Right cardiac atrium (tissue), 5 donors: ENCODE measurements at places on chromosomes 6 and 20. TPM values are rescaled to one million over a fixed set of nuclear protein-coding genes. Genes with fewer than 3 reads are reported as not detected.

EPPIN gene
- total RNA-seq, result not detected

MICA gene
- total RNA-seq, result 10.1 TPM

RGS17 gene
- 0.25 TPM for total RNA-seq

FILIP1 gene
- 131 TPM for total RNA-seq

LRRC73 gene
- 0.82 TPM for total RNA-seq

USP49 gene
- total RNA-seq, result 2.6 TPM

DNA sequence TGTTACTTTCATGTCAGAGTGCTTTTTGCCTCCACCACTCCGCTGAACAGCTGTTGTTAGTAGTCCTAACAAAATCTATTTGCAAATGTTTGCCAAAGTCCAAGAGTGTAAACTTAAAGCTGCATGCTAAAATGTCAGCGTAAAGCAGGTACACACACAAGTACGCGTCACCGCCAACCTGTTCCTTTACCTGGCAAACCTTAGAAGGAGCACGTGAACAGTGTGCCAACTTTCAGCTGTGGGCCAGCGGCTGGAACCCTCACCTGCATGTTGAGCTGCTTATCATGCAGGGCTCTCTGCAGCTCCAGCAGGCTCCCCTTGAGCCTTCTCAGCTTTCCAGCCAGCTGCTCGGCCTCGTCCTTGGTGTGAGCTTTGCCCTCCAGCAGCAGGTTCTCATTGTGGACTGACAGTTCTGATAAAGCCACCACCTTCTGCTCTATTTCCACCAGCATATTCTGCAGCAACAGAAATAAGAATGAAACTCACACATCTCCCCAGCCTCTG lies 359.3 kb downstream of the SYNE1 start:
- DNase-seq, result peak; percentile 74

GRCh38 chr6:56033401-56033800 lies 158.0 kb upstream of the BMP5 start:
- no peak for DNase-seq

DNA sequence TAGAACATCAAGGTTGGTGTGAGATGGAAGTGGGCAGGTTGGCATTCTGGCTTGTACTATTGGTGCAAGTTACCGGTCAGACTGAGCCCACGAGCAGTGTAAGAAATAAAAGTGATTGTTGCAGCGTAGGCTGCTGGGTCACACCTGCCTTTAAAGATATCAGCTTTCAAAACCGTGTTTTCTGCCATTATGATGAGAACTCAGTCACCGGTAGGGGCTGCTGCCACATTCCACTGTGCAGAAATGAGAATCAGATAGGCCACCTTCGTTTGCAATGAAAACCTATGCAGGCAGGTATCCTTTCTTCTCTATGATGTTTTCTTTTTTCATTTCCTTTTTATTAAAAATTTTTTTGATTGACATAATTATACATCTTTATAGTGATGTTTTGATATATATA lies 168.5 kb downstream of the MYLK4 start:
- DNase-seq, result no peak

DNA sequence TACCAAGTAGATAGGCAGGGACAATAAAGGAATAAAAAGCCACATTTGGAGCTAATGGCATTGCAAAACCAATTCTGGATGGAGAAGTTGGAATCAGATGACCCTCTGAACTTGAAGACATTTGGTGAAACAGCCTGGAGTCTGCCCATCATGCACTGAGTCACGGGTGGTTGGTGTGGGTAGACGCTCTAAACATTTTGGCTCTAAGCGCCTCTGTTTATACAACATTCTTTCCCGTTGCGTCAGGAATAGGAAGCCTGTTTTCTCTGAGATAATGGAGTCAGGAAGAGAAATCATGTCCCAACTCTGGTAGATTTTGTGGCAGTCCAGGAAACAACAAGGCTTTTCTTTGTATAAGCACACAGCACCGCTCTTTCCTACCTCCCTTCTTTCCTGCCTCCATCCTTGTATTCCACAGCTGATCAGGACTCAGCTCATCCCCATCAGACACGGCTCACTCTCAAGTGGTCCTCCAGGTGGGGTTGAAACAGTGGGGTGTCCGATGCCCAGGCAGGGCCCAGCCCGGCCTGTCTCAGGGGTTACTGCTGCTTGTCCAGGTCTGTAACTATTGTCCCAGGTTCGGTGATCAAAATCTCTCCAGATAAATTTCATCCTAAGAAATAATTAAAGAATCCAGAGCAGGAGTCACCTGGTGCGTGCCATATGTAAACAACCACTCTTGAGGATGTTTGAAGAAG lies 12.1 kb upstream of the RAMACL start:
- peak; percentile 66 for DNase-seq

DNA sequence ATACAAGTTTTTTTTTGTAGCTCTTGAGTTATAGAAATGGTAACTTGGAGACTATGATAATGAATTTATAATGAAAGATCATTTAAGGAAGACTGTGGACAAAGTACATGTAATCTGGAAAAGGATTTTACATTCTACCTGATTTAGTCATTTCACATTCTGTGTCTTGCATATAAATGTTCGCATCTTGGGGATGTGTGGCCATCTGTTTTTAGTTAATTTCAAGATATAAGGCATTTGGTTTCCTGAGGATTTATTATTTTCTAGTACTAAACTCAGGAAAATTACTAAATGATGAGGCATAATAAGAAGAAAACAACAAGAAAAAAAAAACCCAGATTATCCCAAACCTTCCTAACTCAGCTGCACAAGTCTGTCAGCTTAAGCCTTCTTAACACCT lies 112.7 kb upstream of the PRL start:
- no peak for DNase-seq

DNA sequence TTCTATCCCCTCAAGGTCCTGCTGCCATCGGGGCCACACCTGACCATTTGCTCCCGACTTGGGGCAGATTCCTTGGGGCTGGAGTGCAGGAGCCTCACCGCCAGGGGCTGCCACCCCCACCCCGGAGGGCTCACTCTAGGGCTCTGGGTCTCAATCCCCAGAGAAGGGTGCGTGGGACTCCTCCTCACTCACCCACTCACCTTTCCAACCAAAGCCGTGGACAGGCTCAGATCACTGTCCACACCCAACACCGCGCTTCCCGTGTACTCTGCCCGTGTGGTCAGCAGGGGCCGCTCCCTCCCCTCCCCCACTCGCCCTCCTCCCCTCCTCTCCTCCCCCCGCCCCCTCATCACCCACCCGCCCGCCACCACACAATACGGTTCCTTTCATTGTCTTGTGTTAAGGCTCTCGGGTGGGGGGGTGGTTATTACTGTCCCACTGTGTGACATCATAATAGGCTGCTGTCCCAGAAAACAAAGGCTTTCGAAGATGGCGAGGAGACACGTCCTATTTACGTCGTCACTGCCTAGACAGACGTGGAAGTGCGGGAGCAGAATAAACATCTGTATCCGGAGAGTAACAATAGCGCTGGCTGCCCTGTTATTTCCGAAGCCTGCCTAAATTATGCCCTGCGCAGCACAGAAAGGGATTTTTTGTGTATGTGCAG lies 85.8 kb downstream of the YTHDF1 start:
- DNase-seq, result peak; percentile 27

GRCh38 chr20:47127999-47128398 lies 228.5 kb downstream of the ZMYND8 start:
- DNase-seq, result no peak

- DNase-seq, result no peak
These were observed 131.2 kb upstream of the LRFN2 start for GRCh38 chr6:40718401-40718800.

DNA sequence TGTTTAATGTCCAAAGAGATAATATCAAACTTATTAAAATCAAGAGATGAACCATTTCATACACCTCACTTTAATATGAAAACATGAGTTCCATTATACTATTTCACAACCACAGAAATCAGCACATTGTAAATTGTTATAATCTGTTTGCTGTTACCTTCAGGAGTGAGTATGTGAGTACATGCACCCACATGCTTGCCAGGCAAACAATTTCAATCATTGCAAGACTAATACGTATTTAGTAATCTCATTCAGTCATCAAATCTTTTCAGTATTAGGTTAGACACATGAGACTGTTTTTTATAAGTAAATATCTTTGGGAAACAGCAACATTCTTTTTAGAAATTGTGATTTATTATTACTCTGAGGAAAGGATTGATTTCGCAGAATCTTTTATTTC lies 9.3 kb upstream of the EPM2A start:
- no peak for DNase-seq

GRCh38 chr6:47179286-47179685 lies 130.4 kb downstream of the TNFRSF21 start:
- no peak for DNase-seq

- DNase-seq, result no peak
These were observed 36.4 kb upstream of the UTRN start for GRCh38 chr6:144248476-144249301.

DNA sequence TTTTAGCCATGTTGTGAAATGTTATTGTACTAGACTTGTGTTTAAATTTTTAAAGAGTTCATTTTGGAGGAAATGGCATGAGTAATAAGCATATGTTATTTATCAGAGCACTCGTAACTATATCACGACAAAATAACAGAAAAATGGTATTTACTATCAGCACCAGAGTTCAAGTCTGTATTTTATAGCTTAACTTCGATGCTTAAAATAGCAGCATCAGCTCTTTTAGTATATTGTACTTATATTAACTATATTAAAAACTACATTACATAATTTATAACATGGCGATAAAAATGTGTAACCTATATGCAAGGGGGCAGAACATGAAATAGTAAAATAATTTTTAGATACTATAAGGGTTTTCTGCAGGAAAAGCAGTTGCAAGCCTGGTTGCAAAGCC lies 52.9 kb downstream of the ABRACL start:
- no peak for DNase-seq

DNA sequence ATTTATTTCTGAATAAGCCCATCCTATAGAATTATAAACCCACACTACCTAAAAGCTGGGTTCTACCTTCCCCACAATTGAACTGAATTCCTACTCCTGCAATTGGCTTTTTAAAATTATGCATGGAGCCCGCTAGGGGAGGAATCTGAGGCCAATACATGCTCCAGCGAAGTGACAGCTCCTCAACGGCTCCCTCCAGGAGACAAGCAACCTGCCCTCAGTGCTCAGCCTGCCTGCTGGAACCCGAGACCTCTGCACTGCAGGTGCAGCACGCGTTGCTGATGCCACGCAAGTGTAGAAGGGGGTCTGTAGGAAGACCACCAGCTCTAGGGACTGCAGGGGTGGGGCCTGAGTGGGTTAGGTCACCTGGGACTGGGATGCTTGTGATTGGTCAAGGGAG lies 170.2 kb upstream of the CDYL start:
- DNase-seq, result no peak

DNA sequence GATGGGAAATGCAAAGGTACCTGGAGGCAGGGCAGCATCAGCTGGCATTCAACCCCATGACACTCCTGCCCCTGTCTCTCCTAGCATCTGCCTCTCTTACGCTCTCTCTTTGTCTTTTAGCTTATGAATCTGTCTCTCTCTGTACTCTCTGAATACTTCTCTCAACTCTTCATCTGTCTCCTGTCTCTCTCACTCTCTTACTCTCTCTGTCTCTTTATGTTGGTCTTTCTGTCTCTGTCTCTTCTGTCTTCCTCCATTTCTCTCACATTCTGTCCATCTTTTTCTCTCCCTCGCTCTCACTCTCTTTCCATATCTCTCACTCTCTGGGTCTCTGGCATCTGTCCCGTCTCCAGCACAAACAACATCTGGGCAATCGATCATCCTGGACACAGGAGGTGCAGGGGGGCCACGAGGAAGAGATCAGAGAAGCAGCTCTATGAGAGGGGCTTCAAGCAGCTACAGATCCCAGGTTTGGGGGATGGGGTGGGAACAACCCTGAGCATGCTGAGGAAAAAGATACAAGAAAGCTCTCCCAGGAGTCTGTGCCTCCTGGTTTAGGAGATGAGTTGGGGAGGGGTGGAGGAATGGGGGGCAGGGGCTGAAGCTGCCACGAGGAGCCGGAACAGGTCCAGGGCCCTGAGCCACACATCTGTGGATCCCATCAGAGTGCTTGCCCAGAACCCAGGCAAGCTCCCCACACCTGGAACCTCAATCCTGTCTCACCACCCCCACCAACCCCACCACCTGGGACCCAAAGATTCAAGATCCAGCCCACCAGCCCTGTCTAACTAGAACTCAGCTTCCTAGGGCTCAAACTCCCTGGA lies 2.4 kb downstream of the COL11A2 start:
- DNase-seq, result peak; percentile 13

GRCh38 chr6:165090242-165090641 lies 219.2 kb downstream of the C6orf118 start:
- DNase-seq, result no peak

- no peak for DNase-seq
These were observed 19.5 kb downstream of the BTBD3 start for GRCh38 chr20:11937230-11937629.

- DNase-seq, result no peak
These were observed 10.5 kb upstream of the CCR6 start for GRCh38 chr6:167112421-167112820.

GRCh38 chr6:79305020-79305419 lies 70.5 kb upstream of the HMGN3 start:
- no peak for DNase-seq

DNA sequence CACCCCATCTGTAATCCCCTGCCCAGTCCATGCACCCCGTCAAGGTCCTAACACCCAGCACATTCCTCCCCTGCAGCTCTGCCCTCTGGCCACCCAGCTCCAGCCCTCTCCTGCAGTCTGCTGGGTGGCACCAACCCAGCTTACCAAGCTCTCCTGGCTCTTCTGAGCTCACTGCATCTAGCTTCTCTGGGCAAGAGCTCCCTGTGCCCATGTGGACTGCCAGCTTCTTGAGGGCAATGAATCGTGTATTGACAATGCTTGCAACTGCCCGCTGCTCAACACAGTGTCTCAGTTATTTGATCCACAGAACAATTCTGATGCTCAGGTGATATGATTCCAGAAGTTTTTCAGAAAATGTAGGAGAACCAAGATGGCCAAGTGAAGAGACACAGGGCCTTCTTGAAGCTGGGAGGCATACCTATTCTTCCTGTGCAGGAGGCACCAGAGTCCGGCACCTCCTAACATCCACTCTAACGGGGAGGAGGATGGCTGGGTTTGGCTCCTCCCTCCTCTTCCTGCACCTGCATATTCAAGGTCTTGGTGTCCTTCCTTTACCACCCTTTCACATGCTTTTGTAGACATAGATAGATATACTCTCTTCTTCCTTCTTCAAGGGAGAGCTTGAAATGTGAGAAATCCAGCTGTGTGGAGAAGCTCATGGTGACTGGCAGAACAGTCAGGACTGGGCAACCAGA lies 85.6 kb downstream of the TRERF1 start:
- DNase-seq, result no peak

GRCh38 chr6:116390581-116390980 lies 19.8 kb downstream of the DSE start:
- no peak for DNase-seq

DNA sequence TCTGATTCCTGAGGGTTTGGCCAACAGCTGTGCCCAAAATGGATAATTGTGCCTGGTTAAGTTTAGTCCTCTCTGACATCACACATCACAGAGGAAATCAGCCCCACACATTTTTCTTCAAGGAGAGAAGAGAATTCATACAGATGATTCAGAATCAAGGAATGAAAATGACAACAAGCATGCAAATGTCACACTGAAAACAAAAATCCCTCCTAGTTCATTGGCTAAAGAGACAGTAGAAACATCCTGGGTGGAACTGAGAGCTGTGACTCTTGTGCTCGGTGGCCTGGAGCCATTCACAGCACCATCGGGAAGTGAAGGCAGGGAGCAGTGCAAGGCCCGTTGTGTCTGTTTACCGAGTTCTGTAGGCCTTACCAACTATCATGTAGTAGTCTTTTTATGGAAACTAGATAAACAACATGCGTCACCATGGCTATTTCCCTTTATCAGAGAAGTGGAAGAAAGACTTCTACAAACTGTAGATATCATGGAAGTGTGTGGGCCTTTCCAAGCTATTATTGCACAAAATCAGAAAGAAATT lies 81.7 kb upstream of the TENT5A start:
- peak; percentile 81 for DNase-seq
